Inflammatory macrophage treated with lipopolysaccharide for 1 hour (primary cell): ENCODE measurements at places on chromosomes 7 and 10.

DNA sequence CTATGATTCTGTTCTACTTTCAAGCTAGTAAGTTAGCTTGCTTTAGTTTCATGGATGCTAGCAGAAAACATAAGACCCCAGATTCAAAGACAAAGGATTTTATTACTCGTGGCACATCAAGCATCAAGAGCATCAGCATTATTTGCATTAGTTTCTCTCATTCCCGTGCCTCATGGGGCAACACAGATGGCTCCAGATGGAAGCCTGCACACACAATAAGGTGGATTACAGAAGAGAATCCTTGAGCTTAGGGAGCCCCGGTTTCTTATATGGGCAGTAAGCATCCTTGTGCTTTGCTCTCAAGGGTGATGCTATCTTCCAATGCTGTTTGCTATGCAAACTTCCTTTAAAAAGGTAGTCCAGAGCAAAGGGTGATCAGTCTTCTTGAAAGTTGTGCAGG, 10.7 kb upstream of the CAPZA2 start:
- DNase-seq = no peak

DNA sequence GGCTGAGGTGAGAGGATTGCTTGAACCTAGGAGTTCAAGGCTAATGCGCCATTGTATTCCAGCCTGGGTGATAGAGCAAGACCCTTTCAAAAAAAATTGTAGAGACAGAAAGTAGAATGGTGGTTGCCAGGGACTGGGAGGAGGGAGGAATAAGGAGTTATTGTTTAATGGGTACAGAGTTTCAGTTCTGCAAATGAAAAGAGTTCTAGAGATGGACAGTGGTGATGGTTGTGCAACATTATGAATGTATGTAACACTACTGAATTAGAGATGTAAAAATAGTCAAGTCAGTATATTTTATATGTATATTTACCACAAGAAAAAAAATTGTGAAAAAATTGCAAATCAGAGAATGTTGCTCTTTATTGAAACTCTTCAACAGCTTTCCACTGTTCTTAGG, 266.5 kb upstream of the NPY start:
- peak; percentile 16 for DNase-seq

DNA sequence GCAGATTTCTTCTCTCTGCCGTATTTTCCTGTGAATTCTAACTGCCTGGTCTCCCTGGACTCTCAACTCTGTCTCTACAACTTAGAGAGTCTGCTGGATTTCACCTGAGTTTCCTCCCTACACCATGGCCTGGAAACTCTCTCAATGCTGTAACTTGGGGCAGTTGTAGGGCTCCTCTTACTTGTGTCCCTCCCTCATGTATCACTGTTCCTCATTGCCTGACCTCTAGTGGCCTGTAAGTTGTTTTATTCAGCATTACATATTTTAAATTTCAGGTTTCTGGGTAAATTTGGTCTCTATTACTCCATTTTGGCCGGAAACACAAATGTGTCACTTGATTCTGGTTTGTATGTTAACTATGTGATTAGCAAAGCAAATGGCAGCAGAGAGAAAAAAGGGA, 70.9 kb downstream of the DYNC1I1 start:
- DNase-seq = no peak

- DNase-seq = no peak
These were observed 434.2 kb upstream of the MKI67 start for GRCh38 chr10:128560406-128560805.

- DNase-seq = no peak
These were observed 110.2 kb upstream of the FAM20C start for GRCh38 chr7:81926-82756.

- DNase-seq = peak; percentile 14
These were observed 111.0 kb downstream of the LRRTM3 start for GRCh38 chr10:67036808-67037207.

- DNase-seq = no peak
These were observed 35.0 kb downstream of the DNAJC12 start for GRCh38 chr10:67802767-67803538.

- DNase-seq = no peak
These were observed 393.0 kb downstream of the PHTF2 start for GRCh38 chr7:78191475-78192079.

DNA sequence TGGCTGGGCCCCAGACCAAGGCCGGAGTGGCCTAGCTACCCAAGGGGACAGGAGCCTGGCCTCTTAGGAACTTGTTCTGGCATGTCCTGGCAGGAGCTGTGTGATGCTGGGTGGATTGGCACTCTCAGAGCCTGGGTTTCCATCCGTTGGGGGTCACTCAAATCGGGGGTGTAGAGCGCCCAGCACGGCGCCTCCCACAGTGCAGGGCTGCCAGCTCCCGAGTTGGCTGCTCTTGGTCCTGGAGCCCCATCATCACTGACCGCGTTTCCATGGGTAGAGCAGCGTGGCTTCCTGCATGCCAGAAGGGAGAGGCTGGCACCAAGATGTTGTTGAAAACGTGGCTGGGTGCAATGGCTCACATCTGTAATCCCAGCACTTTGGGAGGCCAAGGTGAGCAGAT, 70.3 kb downstream of the UNCX start:
- DNase-seq = no peak

GRCh38 chr7:156651474-156651873, 10.9 kb downstream of the RNF32 start:
- DNase-seq = no peak

DNA sequence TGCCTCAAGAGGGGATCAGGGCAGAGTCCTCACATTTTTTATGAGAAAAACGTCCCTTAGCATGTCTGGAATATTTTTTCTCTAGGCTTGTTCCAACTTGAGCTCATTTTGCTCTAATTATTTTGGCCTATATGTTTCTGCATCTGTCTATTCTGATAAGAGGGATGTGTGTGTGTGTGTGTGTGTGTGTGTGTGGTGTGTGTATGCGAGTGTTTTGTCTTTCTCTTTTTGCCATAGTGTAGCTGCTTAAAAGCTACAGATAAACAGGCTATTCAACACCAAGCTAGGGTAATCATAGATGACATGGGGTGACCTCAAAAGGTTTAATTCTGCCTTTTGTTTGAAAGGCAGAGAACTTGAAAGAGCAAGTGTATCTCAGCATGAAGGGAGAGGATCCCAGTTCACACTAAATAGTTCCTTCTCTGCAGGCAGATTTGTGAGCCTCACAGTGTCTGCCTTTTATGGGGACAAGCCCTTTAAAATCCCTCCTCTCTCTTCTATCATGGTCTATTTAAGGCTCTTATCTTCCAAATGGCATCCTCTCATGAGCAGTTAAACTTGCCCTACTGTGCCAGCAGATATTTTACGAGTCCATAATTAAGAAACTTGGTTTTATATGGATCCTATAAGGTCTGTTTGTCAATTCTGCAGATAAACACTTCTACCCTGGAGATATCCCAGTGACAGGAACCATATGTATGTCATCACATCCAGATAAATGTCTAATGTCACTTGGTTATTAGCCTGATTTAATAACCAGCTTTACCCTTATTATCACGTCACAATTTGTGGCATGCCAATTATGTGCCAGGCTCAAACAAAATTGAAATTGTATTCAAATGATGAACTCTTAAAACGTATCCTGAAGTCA, 202.9 kb upstream of the MTPN start:
- DNase-seq = no peak

DNA sequence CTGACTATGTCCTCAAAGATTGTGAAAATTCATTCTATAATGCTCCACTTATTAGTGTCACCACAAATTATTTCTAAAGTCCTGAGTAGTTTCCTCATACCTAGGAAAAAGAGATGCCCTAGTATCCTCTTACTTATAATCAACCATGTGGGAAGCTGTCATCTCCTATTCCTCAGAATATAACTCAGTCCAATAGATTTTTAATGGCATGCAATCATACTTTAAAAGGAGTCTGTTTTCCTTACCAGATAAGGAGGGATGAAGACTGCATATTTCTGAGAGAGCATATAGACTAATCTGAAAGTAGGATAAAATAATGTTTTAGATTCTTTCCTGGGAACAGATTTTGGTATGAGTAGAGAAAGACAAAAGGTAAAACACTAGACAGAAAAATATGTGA, 727.7 kb upstream of the GRM3 start:
- no peak for DNase-seq

- no peak for DNase-seq
These were observed 11.0 kb downstream of the CROT start for GRCh38 chr7:87356448-87356847.

GRCh38 chr10:97913614-97914013, 64.0 kb downstream of the GOLGA7B start:
- no peak for DNase-seq

DNA sequence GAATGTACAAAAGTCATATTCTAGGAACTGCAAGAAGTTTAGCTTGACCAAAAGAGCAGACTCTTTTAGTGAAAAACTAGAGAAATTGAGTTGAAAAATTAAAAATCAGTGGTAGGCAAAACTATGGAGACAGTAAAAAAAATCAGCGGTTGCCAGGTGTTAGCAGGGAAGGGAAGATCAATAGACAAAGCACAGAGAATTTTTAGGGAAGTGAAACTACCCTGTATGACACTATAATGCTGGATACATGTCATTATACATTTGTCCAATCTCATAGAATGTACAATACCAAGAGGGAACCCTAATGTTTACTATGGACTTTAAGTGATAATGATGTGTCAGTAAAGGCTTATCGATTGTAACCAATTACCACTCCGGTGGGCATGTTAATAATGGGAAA, 761.9 kb downstream of the MAGI2 start:
- no peak for DNase-seq

DNA sequence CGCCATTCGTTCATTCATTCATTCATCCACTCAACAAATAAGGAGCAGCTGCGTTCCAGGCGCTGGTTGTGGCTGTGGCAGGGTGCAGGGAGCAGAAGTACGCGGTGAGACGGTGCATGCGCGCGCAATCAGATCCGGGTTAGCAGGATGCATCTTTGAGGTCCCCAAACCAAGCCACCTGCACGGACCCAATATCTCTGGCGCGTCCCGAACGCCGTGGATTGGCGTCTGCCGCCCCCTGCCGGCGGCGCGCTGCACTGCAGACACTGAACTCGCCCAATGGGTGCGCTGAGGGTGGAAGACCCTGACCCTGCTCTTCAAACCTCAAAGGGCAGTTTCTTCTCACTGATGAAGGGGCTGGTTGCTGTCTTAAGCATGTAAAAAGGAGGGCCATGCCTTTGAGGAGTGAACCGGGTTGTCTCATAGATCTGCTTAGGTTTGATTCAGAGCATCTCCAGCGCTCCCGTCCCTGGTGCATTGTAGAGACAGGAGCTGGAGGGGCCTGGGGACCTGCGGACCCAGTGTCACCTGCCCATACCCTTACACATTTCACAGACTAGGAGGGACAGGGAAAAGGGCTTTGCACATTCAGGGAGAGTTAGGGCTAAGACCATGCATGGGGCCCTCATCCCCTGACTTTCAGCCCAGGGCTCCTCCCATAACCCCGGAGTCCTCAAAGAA, 102.5 kb downstream of the RAMP3 start:
- DNase-seq = peak; percentile 7

DNA sequence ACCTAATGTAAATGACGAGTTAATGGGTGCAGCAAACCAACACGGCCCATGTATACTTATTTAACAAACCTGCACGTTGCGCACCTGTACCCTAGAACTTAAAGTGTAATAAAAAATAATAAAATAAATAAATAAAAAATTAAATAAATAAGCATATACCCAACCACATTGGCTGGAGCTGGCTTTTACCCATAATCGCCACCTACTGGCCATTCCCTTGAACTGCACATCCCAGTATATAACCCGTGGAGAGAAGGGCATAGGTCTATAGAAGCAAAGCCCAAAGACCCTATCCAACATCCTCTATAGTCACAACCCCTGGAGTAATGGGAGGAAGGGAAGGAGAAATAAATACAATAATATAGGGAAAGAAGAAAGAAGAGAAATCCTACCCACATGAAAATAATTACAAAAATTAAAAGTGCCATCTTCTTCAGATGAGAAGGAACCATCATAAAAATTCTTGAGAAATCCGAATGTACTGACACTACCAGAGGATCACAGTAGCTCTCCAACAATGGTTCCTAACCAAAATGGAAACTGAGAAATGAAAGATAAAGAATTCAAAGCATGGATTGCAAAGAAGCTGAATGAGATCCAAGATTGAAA, 65.6 kb downstream of the TWIST1 start:
- DNase-seq = peak; percentile 17

DNA sequence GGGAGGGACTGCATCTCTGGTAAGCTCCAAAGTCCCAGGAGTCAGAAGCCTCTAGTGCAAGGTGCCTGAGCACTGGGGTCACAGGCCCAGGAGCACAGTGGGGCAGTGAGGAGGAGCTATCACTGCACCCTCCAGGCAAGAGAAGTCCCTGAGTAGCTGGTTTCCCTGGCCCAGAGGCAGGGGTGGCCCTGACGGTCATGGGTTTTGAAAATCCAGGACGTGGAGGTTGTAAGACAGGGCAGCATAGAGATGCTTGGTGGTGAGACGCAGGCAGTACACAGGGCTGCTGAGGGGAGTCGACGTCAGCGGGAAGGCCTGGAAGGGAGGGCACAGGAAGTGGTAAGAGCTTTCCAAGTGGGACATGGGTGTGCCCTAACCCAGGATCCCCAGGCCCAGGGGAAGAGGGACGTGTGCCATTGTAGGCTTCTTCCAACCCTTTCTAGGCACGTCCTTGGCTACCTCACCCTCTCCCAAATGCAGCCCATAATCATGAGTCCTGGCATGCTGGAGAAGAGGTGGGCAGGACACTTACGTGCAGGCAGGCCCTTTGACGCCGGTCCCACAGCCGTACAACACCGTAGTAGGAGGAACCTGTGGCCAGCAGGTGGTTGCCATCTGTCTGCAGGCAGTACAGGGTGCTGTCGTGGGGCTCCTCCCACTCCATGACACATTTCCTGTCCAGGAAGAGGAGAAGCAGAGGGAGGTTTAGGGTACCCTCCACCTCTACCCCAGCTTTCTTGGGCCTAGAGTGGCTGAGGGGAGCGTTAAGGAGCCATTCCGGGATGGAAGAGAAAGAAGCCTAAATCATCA, 23.2 kb downstream of the DPCD start:
- no peak for DNase-seq

- DNase-seq = no peak
These were observed 66.3 kb upstream of the IL6 start for GRCh38 chr7:22660732-22661131.

GRCh38 chr10:80544316-80544953, 6.7 kb downstream of the SH2D4B start:
- DNase-seq = no peak

- no peak for DNase-seq
These were observed 210.2 kb downstream of the MLLT10 start for GRCh38 chr10:21744223-21744622.

GRCh38 chr7:43456200-43456599, 126.7 kb upstream of the STK17A start:
- no peak for DNase-seq

GRCh38 chr10:132591166-132591971, 53.8 kb downstream of the INPP5A start:
- DNase-seq = no peak

GRCh38 chr10:45379891-45380540, 6.0 kb downstream of the ALOX5 start:
- peak; percentile 92 for DNase-seq

GRCh38 chr7:127957886-127958285, 73.4 kb downstream of the LRRC4 start:
- DNase-seq = no peak

GRCh38 chr7:14368285-14368684, 378.8 kb upstream of the ETV1 start:
- no peak for DNase-seq

GRCh38 chr10:90136731-90137316, 435.4 kb downstream of the KIF20B start:
- DNase-seq = no peak
